NCI-H2171 (cell line): ENCODE measurements at places on chromosomes 5 and 9.

GRCh38 chr5:109089191-109089590, 320.6 kb downstream of the PJA2 start:
- no peak for DNase-seq

GRCh38 chr9:116087246-116087645, 66.3 kb upstream of the PAPPA start:
- peak; percentile 25 for DNase-seq

- DNase-seq, result no peak
These were observed 1864.1 kb downstream of the EFNA5 start for GRCh38 chr5:105806596-105806995.

GRCh38 chr5:94863951-94864350, 245.5 kb downstream of the SLF1 start:
- DNase-seq, result no peak

DNA sequence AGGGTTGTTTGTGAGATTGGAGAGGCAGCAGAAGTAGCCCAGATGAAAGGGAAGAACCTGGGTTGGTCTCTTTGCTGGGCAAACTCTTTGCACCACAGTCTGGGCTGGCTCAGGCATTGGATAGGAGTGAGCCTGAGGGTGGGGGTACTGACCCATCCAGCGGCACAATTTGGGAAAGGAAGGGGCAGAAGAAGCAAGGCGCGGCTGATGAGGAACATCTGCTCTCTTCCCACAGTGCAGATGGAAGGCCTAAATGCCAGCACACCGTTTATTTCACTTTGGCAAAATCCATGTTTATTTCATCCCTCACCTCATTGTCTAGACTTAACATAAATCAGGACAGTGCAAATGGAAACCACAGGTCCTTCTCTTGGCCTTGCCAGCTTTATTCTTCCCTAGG, 32.3 kb downstream of the PALM2AKAP2 start:
- DNase-seq, result no peak

- DNase-seq, result peak; percentile 30
These were observed at the start of gene DBN1 for GRCh38 chr5:177473443-177474001. Gene DBN1 (minus strand): TSS chr5:177473634. CDS start chr5:177473521, 113 bp downstream.

DNA sequence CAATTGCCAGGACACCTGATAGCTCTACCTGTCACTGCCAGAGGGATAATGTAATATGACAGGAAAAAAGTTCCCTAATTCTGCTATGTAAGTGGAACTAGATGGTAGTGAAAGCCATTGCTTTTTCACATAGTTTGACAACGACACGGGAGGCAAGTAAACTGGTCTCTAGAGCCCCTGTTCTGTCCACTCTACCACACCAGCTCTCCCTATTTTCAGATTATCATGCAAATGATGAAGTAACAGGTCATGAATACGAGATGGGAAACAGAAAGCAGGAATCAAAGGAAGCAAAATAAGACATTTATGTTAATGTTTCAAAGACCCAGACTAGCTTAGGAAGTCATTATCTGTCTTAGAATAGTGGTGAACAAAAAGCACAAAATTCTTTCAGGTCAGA, 56.2 kb downstream of the TAF11L14 start:
- DNase-seq, result no peak

DNA sequence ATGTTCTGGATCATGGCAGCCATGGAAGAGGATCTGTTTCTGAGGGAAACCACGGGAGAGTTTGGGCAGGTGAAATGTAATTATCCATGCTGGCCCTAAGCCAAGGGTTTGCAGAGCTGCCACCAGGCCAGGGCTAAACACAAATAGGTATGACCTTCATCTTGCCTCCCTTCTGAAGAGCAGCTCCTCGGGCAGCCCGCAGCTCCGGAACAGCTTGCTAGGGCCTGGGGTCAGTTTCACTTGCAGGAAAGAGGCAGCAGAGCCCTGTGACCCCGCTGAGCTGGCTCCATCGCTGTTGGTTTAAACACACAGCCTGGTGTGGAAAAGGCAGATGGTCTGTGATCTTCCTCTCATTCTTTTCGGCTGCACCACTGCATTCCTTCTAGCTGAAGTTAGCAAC, 141.4 kb downstream of the TMEM38B start:
- DNase-seq, result no peak

DNA sequence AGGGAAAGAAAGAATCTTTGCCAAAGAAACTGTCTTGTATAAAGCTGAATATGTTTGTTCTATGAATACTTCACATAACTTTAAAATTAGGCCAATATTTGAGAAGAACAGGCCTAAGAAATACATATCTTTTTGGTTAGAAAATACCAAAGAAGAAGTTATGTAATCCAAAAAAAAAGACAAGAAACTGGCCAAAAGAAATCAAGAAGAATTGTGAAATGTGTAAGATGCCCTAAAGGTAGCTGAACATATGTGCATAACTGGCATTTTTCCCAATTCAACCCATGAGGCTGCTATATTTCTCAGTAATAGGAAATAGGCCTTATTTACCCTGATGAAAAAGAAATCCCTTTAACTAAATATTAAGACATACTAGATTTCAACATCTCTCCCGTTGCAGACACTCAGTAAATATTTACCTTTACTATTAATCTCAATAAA, 290.0 kb downstream of the CETN3 start:
- DNase-seq, result no peak

- no peak for DNase-seq
These were observed 229.4 kb downstream of the DMAC1 start for GRCh38 chr9:7570107-7570720.

DNA sequence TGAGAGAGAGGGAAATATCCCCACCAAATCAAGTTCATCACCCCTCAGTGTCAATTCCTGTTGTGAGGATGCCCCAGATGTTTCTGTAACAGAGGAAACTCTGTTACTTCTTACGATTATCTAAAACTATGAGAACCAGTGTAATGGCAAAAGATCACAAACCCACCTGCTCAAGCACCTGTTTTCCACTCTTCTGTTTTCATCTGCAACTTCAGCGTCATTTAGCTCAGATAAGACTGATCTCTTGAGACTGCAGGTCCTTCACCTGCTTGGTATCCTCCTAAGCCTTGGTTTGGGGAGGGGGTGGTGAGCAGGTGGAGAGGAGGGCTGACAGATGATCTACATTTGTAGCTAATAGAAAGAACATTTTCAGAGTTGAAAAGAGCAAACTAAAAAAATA, 229.3 kb downstream of the SLF1 start:
- no peak for DNase-seq

DNA sequence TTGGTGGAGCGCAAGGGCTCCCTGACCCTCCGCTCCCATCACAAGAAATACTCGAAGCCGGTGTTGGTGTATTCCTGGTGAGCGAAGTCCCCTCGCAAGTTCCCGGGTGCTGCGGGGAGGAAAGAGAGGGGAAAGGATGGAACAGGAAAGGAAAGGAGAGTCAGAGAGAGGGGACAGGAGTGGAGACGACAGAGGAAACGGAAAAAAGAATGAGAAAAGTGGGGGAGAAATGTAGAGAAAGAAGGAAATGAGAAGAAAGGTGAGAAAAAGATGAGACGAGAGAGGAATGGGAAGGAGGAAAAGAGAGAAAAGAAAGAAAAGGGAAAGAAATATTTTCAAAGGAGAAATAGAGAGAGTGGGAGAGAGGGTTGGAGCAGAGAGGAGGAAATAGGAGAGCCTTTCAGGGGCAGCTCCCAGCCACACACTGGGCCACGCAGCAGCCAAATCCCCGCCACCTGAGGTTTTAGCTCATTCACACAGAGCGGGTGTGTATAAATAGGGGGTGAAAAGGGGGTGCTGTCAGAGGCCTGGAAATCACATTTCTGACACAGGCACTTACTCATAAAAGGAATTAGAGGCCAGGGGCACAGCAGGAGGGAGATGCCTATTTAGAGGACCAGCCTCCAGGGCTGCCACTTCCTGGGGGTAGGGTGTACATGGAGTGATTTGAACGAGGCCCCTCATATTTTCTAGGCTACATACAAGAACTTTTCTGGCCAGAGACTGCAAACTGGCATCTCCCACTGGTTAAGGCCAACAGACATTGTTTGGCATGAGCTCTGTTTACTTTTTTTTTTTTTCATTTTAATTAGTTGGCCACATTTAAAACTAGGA, 555 bp downstream of the CFAP95 start:
- DNase-seq, result no peak

DNA sequence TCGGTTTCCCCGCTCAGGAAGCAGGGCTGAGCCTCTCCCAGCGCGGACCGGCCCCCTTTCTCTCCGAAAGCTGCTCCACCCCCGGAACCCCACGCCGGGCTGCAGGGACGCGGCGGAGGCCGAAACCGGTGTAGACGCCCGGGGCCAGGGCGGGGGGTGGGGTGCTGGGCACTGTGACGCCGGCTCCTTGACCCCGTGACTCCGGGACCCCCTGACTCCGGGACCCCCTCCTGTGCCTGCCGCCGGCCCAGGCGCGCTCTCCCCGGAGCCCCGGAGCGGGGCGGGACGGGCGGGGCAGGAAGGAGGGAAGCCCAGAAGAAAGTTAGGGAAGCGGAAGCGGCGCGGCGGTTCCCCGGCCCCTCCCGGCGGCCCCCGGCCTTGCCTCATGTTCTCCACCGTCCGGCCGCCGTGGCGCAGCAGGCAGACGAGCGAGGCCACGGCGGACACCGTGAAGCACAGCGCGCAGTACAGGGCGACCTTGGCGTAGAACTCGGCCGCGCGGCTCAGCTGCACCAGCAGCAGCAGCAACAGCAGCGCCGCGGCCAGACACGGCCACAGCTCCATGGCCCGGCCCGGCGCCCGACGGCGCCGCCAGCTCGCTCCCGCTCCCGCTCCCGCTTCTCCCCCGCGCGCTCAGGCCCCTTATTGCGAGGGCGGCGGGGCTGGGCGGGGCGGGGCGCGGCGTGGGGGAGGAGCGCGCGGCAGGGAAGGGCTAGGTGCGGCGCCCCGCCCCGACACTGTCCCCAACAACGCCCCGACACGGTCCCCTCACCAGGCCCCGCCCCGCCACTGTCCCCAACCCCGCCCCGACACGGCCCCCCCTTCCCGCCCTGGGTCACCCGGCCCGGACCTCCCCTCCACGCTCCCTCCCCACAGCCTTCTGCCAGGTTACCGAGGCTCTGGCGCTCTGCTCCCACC, at the start of gene AGPAT2:
Gene AGPAT2 (minus strand): TSS at position 664 of the 918 bp plus-strand sequence. CDS start 100 bp downstream, at position 564.
- peak; percentile 80 for DNase-seq

- DNase-seq, result no peak
These were observed 1426.5 kb upstream of the C9orf72 start for GRCh38 chr9:28999806-29000205.

DNA sequence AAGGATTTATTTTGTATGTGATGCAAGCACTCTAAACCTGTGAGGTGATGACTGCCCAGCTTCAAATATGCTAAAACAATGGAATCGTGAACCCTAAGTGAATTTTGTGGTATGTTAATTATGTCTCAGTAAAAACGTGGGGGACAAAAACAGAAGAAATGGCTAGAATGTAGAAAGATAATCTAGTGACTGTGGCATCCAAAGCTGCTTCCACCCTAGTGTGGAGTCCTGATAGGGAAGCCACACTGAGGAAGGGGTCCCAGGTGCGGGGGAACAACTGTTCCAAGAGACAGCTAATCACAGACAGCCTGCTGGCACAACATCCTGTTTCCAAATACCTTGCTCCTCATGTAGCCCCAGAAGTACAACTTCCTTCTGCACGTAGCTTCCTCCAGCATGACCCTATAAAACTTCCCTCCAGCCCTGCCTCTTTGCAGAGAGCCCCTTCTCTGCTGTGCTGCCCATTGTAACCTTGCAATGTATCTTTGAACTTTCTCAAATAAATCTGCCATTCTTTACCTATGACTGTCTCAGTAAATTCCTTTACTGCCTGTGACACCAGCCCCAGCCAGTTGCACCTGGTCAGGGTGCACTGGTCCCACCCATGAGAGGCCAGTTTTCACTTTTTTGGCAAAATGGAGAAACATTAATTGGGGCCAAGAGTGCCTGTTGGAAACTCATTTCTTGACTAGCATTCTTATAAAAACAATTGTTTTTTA, 4.9 kb downstream of the GMCL2 start:
- DNase-seq, result no peak

DNA sequence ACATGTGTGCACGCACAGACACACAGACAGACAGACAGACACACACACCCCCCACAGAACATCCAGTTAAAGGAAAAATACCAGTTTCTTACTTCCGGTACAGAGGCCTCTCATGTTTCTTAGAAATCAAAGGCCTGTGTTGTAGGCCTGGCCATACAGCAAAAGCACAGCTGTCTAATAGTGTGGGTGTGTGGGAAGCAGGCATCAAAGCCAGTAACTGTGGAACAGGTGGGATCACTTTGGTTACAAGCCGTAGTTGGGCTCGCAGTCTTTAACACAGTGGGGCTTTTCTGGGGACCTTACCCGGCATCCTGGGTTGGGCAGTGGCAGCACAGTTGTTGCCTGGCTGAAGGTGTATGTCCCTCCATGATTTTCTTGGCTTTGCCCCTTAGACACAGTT, 55.2 kb downstream of the FBXL7 start:
- DNase-seq, result no peak

GRCh38 chr5:180194410-180195345, 14.3 kb downstream of the RASGEF1C start:
- DNase-seq, result peak; percentile 34

- DNase-seq, result no peak
These were observed 47.8 kb upstream of the RPS23 start for GRCh38 chr5:82325996-82326395.

DNA sequence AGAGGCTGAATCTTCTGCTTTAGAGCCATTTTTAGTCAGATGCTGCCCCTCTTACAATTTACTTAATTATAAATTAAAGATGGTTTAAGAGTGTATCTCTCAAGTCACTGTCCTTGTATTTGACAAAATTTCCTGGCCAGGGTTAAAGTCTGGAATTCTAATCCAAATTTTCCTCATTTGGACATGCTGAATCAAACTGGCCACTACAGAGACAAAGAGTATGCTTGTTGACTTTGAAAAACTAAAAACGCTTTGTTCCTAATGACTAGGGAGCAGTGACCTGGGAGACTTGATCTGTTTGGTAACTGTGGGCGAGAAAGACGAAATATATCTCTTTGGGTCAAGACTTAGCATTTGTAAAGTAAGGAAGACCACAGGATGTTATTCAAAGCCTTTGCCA, 303.2 kb downstream of the ZSWIM6 start:
- DNase-seq, result no peak

DNA sequence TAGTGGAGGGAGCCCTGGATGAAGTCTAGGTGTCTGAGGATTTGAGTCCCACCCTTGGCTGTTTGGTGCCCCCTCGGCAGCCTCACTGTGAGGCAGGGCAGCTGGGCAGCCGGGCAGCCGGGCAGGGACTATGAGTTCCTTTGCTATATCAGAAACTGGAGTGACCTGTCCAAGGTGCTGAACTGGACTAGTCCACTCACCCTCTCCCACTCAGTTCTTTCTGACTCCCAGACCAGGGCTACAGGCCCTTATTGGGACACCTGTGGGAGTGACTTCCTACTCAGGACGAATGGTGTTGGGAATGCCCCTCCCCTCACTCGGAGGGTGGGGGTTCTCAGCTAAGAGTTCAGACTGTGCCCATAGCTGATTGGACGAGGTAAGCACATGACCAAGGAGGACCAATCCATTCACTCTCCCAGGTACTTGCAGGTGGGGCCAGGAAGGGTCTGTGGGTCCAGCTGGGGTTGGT, 34.1 kb upstream of the RAPGEF1 start:
- DNase-seq, result peak; percentile 35

DNA sequence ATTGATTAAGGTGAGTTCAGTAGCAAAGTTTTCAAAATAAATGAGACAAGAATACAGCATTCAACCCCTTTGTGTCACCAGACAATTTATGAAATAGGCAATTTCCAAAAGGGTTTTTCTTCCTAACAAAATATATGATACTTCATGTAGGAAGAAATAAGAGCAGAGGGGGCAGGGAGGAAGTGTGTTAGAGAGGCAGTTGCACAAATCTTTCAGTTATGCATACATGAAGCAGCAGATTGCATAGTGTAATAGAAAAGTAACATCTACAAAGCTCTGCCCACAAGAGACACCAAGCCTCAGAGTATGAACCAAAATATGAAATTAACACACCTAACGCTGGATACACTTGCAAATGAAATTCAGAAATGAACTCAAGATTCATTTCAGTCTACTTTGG, 157.0 kb downstream of the DENND1A start:
- no peak for DNase-seq
